ENCODE measurements at places on chromosomes 7 and 10.
A peak's percentile ranks its signal among the peaks of the same experiment; 100 is the strongest.

DNA sequence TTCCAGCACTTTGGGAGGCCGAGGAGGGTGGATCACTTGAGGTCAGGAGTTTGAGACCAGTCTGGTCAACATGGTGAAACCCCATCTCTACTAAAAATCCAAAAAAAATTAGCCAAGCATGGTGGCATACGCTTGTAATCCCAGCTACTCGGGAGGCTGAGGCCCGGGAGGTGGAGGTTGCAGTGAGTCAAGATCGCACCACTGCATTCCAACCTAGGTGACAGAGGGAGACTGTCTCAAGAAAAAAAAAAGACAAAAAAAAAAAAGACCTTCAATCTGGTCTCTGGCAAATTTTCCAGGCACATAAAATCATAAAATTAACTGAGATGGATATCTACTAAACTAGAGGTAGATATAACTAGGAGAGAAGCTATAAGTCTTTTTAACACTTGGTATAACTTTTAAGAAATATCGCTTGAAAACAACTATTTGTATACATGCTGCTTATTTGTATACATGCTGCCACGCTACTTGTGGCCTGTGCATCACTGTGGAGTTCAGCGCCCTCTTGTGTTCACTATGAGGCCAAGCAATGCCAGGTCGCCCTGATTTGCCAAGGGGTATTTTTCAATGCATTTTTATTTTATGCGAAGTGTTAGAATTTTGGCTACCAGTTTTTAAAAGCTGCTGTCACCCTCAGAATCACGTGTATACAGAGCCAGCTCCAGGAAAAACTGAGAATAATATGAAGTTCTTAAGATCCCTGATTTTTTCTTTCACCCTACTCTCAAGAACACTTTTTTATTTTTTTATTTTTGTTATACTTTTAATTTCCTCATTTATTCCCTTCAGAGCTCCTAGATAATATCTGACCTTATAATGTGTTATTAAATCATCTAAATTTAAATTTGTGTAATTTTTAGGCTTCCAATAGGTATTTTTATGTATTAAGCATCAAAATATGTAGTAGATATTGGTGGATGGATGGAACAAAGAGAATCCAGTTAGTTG is 26.7 kb downstream of the CYCS start:
- peak; percentile 21 for DNase-seq

- DNase-seq = no peak
These were observed 24.6 kb downstream of the BRI3 start for GRCh38 chr7:98305951-98306535.

DNA sequence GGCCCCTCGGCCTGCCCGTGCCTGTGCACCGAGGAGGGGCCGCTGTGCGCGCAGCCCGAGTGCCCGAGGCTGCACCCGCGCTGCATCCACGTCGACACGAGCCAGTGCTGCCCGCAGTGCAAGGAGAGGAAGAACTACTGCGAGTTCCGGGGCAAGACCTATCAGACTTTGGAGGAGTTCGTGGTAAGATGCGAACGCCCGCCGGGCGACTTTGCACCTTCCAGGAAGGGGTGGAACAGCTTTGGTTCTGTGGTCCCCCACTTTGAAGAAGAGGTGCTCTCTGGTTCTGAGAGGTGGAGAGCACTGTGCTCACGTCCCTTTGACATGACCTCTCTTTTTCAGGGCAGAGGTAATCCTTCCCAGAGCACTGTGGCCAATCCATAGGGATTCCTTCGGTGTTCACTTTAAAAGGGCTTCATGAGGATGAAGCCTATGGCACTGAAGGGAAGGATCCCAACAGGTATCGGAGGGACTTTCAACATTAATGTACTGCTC is 2.6 kb downstream of the VWC2 start:
- no peak for DNase-seq

DNA sequence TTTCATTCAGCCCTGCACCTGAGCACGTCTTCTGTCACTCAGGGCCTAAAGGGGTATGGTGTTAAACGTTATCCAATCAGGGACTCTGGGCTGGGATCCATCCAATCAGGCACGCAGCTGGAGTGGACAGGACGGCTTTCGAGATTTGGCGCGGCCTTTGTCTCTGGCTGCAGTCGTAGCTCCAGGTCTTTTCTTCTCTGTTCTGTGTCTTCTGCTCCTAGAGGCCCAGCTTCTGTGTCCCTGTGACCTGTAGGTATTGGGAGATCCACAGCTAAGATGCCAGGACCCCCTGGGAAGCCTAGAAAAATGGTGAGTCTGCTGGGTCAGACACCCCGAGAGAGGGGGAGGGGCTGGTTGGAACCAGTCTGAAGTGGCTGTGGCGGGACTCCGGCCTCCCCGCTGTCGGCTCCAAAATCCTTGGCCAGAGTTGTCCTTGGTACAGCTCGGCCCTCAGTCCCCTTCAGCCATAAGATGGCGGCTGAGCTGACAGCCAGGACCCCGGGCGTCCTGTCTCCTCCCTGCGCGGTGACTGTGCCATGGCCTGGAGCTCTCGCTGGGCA is 11.7 kb upstream of the ZNF680 start:
- peak; percentile 10 for DNase-seq

DNA sequence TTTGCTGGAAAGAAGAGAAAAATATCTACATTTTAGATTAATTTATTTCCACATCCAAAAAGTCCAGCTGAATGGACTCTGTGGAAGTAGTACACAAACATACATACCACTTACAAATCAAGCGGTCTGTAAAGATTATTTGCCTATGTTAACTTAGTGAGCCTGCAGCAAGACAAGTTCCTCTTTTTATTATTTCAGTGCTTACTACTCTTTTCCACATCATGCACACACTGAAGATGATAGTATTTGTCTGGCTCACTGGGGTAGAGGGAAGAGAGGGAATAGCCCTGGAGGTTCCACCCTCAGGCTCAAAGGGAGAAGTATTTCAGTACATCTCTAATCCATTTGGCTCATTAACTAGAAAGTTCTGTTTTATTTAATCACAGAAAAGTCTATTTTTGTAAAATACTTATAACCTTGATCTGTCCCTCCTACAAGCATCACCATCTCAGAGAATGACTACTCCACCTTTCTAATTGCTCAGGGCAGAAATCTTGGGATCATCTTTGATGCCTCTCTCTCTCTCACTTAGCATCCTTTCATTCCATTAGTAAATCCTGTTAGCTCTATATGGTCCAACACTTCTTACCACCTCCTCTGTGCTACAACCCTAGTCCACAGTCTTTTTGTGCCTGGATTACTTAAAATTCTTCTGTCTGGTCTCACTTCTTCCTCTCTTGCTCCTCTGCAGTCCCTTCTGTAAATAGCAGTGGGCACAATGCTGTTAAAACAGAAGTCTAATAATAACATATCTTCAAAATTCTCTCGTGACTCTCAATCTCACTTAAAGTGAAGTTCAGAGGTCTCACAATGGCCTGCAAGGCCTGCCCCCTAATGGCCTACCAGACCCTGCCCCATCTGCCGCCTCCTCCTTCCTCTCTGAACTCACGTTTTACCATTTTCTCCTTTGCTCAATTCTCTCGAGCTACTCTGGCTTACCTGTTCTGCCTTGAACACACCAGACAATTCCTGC is 64.3 kb upstream of the CCDC6 start:
- DNase-seq = no peak

DNA sequence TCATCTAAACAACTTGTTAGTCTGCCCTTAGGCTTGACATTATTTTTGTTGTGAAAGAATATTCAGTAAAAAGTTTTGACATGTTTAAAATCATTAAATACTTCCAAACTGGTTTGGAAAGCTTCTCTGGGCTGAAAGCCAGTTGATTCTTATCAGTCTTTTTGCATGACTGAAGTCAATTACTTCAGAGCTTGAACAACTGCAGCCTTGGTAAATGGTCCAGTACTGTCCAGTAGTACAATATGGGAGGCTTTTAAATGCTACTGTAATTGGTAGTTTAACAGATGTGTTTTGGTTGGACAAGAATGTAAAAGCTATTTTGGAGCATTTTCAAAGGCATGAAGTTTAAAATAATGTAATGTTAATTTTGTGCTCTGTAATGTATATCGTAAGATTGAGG is 103.4 kb downstream of the SDK1 start:
- DNase-seq = no peak

GRCh38 chr7:138865843-138866242 is 67.8 kb upstream of the ATP6V0A4 start:
- DNase-seq = no peak

GRCh38 chr7:12729112-12729511 is 41.7 kb downstream of the ARL4A start:
- no peak for DNase-seq
